ENCODE measurements at places on chromosomes 6 and 20. TPM values are rescaled to one million over a fixed set of nuclear protein-coding genes. Genes with fewer than 3 reads are reported as not detected.

Gene FAXC
- 0.32 TPM for total RNA-seq

Gene HTR1E
- total RNA-seq: not detected

Gene LHFPL5
- total RNA-seq: not detected

Gene TXLNB
- total RNA-seq: 0.32 TPM

Gene BANF2
- not detected for total RNA-seq

Gene SLC22A2
- under 0.01 TPM for total RNA-seq

Gene C6orf163
- total RNA-seq: 2.9 TPM

Gene EEF1A2
- total RNA-seq: 0.43 TPM

Gene VGLL2
- total RNA-seq: not detected

Gene NR2E1
- not detected for total RNA-seq

Gene SLC25A27
- total RNA-seq: 2.6 TPM

Gene NMBR
- total RNA-seq: not detected

Gene PREX1
- 23.8 TPM for total RNA-seq

Gene CUTA
- total RNA-seq: 155 TPM

Gene RIMS1
- total RNA-seq: 1.3 TPM

Gene ITPR3
- total RNA-seq: 15.1 TPM

Gene PRSS16
- under 0.01 TPM for total RNA-seq

Gene LRRN4
- total RNA-seq: under 0.01 TPM

Gene TUBB1
- not detected for total RNA-seq

Gene ACSS2
- 102 TPM for total RNA-seq

Gene STX11
- 0.97 TPM for total RNA-seq
